Stimulated activated CD4-positive, alpha-beta T cell treated with anti-CD3 and anti-CD28 coated beads, Interleukin-15, amount 100 ng/mL, for 24 hours (primary cell): ENCODE measurements at places on chromosomes 11 and 22.

- no peak for DNase-seq
Measured at GRCh38 chr22:44663256-44663999, 38.6 kb upstream of the PRR5 start.

GRCh38 chr11:129937592-129938238 is 42.3 kb upstream of the NFRKB start:
- no peak for DNase-seq

DNA sequence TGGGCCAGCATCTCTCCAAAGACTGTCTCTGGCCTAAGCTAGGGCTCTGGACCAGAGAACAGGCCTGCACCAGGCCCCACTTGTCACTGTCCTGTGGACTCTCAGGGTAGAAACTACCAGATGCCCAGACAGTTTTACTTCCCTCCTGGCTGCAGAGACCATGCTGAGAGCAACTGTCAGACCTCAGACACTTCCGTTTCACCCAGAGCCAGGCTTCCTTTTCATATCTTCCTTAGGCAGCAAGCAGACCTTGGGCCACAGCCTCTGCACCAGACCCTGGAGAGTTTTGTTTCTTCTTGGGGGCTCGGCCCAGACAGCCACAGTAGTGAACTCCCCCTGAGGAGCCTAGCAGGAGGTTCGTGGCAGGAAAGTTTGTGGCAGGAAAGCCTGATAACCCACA is 12.1 kb upstream of the FCHSD2 start:
- DNase-seq, result peak; percentile 27

GRCh38 chr11:72179804-72180396 is 12.0 kb upstream of the FOLR1 start:
- DNase-seq, result peak; percentile 17

GRCh38 chr11:9761441-9761945 is 97.6 kb downstream of the SWAP70 start:
- no peak for DNase-seq

DNA sequence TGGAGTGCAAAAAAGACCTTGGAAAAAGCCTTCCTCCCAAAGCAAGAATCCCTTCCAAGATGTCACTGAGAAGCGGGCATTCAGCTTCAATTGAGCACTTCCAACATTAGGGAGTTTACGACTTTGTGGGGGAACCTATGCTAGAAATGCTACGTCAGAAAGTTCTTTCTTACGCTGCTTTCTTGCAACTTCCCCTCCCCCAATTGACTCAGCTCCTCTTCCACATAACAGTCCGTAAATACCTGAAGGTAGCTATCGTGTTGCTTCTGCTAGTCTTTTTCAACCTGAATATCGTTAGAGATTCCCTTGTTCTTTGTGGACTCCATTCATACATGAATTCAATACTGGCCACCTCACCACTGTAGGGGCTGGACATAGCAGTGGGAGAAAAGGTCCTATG is 47.0 kb downstream of the VSIG10L2 start:
- DNase-seq, result no peak

- no peak for DNase-seq
Measured at GRCh38 chr11:2263724-2264360, 6.5 kb downstream of the ASCL2 start.

GRCh38 chr11:65225279-65226102 is 36.3 kb upstream of the POLA2 start:
- peak; percentile 77 for DNase-seq

- DNase-seq, result peak; percentile 56
Measured at GRCh38 chr11:35145271-35145670, 6.3 kb downstream of the CD44 start.
